NCI-H1417 treated with DMSO at 0.1 percent for 48 hours (cell line): ENCODE measurements at places on chromosomes 11 and 22.

DNA sequence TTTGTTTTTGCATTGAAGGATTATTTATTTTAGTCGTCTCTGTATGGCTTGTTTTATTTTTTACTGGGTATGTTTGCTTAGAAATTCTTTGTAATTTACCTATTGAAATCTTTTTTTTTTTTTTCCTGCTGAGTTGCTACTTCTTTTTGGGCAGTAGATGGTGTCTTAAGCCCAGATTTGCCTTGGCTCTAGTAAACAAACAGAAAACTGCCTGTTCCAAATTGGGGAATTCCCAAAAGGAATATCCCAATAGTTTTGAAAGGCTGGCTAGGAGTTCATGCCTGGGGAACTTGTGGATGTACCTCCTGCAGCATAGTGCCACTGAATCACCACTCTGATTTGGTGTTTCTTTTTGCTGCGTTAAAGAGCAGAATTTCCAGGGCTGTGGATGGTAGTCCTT lies 17.7 kb downstream of the PAMR1 start:
- no peak for DNase-seq

DNA sequence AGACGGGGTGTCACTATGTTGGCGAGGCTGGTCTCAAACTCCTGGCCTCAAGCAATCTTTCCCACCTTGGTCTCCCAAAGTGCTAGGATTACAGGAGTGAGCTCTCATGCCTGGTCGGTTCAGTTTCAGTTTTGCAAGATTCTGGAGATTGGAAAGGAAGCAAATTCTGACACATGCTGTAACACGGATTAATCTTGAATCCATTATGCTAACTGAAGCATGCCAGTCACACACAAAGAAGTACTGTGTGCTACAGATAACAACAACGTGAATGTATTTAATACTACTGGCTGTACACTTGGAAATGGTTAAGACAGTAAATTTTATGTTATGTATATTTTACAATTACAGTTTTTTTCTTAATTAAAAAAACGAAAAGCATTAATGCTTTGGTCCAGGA lies 107.6 kb downstream of the MED15 start:
- DNase-seq: no peak

GRCh38 chr11:14618060-14618459 lies 25.5 kb upstream of the PDE3B start:
- no peak for DNase-seq

GRCh38 chr11:92477686-92478085 lies 253.1 kb downstream of the FAT3 start:
- no peak for DNase-seq

- DNase-seq: no peak
These were observed 33.9 kb downstream of the PRDM11 start for GRCh38 chr11:45180179-45180847.

GRCh38 chr11:75725547-75726320 lies 8.1 kb downstream of the MOGAT2 start:
- no peak for DNase-seq

- DNase-seq: no peak
These were observed 58.5 kb downstream of the CSNK2A3 start for GRCh38 chr11:11294551-11294855.

DNA sequence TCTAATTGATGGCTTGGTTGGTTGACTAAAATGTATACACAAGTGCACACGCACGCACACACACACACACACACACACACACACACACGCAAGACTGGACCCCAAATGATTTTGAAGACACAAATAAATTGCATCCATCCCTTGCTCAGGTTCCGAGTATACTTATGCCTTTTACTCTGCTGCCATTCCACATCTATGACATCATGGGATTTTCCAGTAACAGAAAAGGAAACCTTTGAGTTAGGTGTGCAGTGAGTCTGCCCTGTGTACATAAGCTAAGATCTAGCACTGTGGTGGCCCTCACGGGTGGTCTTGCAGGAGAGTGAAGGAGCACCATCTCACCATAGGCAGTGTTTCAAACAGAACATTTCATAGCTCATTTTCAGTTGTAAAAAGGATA lies 20.5 kb upstream of the LARGE1 start:
- DNase-seq: no peak

DNA sequence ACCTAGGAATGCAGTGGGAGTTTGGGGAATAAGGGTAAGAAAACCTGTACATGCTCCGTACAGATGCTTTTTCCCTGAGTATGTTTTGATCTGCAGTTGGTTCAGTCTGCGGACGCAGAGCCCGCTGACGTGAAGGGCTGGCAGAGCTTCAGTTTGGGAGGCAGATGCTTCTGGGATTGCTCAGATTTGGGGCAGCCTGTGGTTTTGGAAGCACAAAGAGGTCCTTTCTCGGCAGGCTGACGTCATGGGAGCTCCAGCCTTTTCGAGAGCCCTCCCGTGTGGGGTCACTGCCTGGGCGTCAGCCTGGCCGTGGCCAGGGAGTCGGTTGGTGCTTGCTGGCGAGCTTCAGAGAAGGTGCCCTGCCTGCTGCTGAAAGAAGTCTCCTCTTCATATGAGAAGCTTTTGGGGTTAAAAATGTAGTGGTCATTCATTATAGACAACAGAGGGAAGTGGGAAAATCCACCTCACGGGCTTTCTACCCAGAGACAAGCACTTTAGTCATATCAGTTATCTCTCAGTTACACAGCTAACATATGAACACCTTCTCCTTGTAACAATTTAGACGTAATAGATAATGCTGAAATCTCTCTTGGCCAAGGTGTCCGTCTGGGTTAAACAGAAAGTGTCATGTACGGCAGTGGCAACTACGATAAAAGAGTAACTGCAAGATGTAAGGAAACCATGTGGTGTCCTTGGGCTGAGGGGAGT lies 26.8 kb downstream of the TPCN2 start:
- no peak for DNase-seq

DNA sequence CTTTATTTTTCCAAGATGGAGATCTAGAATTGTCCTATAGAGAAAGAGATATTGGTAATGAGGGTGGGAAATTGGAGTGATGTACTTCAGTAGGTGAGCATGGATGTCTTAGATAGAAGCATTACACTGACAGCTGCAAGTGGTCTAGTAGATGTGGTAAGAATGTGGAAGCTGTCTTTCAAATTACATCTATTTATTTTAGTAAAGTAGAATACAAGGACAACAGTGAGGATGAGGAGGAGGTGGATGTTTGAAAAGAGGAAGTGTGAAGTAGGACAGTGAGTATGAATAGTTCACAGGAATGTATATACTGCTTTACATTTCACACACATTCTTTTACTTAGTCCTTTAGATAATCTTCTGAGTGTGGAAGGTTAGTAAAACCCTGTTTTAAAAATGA lies 64.2 kb downstream of the HIPK3 start:
- no peak for DNase-seq

GRCh38 chr22:20084547-20085413 lies 4.7 kb downstream of the DGCR8 start:
- no peak for DNase-seq

DNA sequence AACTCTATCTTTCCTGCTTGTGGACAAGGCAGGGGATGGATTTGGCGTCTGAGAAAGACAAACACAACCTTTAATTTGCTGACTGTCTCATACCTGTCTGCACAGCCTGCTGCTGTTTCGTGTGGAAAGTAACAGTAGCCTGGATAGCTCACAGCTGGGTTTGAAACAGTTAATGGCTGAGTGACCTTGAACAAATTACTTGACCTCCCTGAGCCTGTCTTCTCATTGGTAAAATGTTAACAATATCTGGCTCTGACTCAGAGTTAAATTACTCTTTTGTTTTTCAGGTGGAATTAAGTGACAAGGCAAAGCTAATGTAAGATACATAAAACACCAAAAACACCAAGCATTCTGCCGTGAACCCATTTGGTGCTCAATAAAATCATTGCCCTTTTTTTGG lies 41.1 kb upstream of the ADA2 start:
- no peak for DNase-seq

DNA sequence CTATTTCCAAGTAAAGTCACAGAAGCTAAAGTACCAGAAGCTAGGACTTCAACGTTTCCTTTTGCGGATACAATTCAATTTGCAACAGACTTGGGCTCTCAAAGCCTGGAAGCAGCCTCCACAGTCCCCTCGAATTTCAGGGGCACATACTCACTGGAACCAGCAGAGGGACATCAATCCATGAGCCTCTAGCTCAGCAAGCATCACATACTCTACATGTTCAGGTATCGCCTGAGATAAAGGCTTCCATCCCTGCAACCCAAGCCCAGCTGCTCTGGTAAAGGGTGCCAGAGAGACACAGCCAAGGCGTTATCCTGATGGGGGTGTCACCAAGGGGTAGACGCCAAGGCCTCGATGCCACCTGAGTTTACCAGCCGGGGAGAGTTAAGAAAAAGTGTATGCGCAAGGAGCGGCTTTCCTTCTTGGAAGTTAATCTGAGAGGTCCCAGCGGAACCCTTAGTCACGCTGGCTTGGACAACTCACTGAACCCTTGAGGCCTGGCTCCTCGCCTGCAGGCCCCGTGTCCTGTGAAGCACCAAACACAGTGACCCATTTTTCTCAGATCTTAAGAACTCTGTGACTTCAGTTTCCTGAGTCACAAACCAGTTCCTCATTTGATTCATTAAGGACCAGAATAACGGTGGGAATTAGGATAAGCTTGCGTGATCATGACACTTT lies 13.0 kb downstream of the LTO1 start:
- no peak for DNase-seq

DNA sequence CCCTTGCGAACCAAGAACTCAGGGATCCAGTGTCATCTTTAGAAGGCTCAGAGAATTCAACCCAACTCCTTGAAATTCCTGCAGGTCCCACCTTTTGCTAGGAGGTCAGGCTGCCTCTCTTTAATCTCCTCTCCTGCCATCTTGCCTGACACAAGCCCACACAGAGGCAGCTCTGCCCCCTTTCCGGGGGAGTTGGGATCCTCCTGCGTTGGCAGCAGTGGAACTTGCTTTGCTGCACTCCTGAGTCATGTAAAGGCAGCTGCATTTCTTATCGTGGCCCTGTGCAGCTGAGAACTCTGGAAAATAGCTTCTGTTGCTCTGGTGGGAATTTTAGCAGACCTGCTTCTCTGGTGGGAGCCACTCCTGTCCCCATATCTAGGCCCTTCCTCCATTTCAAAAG lies 142.3 kb upstream of the TBCEL start:
- no peak for DNase-seq

DNA sequence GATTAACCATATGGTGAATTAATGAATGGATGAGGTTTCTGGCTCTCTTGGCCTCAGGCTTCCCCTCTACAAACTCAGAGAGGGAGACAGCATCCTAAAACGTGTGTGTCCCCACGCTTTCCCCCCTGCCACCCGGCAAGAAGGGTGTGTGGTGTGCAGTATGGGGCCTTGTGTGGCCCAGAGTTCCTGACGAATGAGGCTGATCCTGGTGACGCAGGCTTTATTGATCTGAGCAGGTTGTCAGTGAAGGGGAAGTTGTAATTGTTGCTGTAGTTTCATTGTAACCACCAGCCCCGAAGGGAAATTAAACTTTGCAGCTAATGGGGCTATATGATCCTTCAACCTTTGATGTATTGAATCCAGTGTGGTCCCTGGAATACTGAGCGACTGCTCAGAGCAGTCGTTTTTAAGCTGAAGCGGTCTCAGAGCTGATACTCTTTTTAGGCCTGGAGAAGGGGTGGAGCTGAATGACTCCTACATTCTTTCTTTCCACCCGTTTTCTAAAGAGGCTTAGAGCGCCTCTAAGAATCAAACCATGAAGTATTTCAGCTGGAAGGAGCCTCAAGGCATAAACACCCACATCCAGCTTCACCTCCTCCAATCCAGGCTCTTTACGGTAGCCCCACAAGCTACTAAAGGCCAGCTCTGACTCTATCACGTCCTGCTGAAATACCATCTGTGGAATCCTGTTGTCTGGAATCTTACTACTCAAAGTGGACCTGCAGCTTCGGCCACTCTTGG lies 284.7 kb downstream of the MIAT start:
- no peak for DNase-seq

GRCh38 chr11:130831506-130831905 lies 84.8 kb downstream of the SNX19 start:
- DNase-seq: no peak

- no peak for DNase-seq
These were observed 24.6 kb downstream of the TP53I11 start for GRCh38 chr11:44926036-44926435.

DNA sequence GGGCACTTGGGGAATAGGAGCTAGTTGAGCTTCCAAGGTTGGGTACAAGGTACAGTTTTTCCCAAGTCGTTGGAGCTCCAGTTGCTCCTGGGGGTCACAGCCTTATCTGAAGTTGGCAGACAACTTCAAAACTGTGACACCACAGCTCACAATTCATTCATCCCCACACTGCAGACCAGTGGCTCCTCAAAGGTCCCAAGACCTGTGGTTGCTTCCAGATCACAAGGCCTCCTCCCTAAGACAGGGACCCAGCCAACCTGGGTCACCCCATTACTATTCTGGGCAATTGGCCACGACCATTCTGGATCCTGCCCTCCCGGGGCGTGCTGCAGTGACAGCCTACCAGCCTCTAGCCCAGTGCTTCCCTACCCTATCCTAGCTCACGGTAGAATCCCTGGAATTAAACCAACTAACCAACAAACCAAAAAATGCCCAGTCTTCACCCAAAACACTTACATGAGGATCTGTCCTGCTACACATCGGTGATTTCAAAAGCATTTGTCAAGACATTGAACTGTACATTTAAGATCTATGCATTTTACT lies 862 bp upstream of the PDXP start:
- no peak for DNase-seq

DNA sequence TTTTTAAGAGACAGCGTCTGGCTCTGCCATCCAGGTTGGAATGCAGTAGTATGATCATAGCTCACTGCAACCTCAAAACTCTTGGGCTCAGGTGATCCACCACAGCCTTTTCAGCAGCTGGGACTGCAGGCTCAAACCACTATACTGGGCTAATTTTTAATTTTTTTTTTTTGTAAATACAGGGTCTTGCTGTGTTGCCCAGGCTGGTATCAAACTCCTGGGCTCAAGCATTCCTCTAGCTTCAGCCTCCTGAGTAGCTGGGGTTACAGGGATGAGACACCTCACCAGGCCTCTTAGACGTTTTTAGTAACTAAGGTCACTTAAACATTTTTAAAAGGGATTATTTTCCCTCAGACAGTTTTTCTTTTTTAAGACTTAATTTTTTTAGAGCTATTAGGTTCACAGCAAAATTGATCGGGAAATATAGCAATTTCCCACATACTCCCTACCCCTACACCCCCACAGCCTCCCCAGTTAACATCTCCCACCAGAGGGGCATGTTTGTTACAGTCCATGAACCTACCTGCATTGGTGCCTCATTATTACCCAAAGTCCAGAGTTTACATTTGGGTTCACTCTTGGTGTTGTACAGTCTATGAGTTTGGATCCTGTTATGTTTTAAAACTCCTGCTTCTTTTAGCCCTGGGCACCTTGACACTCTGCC lies 3.9 kb downstream of the BCR start:
- DNase-seq: no peak

- no peak for DNase-seq
These were observed 25.7 kb upstream of the MRPL17 start for GRCh38 chr11:6708876-6709275.

GRCh38 chr22:44193535-44193891 lies 12.8 kb downstream of the PARVG start:
- no peak for DNase-seq
